ENCODE measurements at places on chromosomes 1 and 21.

DNA sequence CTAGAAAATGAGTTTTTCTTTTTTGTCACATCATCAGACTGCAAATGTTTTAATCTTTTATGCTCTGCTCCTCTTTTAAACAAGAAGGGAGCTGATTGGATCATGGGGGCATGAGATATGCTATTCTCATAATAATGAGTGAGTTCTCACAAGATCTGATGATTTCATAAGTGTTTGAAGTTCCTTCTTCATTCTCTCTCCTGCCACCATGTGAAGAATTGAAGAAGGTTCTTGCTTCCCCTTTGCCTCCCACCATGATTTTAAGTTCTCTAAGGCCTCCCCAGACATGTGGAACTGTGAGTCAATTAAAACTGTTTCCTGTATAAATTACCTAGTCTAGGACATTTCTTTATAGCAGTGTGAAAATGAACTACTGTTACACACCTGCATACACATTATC, 218.2 kb downstream of the NRIP1 start:
- no peak for DNase-seq

- no peak for DNase-seq
These were observed 244.6 kb upstream of the DMRTA2 start for GRCh38 chr1:50667710-50668356.

- no peak for DNase-seq
These were observed 114.8 kb downstream of the TYW3 start for GRCh38 chr1:74847715-74848114.

- DNase-seq, result no peak
These were observed 231.2 kb upstream of the CACYBP start for GRCh38 chr1:174768516-174768915.

- DNase-seq, result no peak
These were observed 13.7 kb downstream of the MTHFR start for GRCh38 chr1:11792106-11792505.

- no peak for DNase-seq
These were observed 42.2 kb upstream of the SELENON start for GRCh38 chr1:25757846-25758185.

DNA sequence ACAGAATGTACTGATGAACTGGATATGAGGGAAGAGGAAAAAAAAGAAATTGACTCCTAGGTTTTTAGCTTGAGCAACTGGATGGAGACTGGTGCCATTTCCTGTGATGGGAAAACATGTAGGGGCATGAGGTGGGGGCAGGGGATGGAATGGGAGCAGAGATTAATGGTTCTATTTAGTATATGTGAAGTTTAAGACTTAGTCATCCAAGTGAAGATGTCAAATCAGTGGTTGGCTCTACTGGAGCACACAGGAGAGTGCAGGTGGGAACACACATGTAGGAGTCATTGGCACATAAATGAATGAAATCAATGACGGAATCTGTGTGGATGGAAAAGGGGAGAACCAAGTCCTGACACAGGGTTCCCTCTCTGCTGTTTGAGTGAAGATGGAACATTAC, 224.4 kb upstream of the COA6 start:
- no peak for DNase-seq

- no peak for DNase-seq
These were observed 2.3 kb downstream of the H3-3A start for GRCh38 chr1:226064816-226065248.

GRCh38 chr21:44687671-44688070, 5.7 kb upstream of the KRTAP12-1 start:
- DNase-seq, result no peak

GRCh38 chr1:12448746-12449177, 169.2 kb downstream of the DHRS3 start:
- no peak for DNase-seq

DNA sequence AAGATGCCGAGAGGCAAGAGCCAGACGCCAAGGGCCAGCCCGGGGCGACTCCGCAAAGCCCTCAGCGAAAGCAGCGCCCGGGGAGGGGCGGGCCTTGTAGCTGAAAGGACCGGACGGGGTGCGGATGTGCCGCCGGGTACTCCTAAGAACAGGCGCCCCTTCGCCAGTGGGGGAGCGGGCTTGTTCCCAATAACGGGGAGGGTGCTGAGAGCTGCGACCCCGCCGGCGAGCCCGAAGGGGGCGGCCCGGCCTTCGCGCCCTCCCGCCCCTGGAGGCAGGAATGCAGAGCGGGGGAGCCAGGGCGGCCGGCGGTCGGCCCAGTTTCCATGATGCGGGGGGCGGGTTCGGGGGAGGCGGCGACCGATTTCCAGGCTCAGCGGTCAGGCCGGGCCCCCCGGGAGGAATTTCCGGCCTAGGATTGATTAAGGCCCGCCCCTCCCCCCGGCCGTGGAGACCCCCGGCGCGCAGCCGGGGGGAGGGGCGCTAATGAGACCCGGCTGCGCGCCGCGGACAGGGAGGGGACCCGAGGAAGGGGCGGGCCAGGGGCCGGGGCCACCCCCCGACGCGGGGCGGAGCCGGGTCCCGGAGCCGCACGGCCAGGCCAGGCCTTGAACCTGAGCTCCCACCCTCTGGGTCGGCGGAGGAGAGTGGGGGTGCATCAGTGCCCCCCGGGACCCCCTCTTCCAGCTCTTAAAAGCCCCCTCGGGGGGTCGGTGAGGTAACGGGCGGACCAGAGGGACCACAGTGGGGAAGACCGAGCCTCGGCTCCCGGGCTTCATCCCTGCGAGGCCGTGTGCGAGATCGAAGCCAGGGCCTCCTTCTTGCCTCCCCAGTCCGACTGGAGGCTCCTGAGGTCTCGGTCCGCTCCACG, 898 bp upstream of the TMEM200B start:
- DNase-seq, result no peak

DNA sequence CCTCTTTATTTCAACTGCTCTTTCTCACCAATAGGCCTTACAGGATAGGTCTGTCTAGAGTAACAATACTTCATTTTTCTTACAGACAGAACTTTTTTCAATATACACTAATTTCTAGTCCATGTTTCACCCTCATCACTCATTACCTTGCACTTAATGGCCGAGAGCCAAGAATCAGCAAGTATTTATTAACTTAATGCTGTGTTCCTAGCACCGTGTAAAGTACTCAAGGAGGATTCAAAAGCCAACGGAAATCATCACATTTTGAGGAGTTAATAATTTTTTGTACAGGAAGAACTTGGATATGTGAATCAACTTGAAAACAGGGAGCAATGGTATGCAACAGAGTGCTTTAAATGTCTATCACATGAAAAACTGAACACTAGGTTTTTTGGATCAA, 102.0 kb downstream of the PTPN14 start:
- no peak for DNase-seq

DNA sequence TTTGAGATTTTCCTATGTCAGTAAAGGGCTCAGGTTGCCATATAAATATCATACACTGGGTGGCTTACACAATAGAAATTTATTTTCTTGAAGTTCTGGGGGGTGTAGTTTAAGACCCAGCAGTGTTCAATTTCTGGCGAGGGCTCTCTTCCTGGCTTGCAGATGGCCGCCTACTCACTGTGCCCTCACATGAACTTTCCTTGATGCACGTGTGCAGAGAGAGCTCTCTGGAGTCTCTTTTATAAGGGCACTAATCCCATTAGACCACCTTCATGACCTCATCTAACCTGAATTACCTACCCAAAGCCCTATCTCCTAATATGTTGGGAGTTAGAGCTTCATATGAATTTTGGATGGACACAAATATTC, 21.1 kb downstream of the TMEM51 start:
- no peak for DNase-seq

Measured in esophagus squamous epithelium (tissue), 5 donors.